ENCODE measurements at places on chromosomes 3 and 15.

DNA sequence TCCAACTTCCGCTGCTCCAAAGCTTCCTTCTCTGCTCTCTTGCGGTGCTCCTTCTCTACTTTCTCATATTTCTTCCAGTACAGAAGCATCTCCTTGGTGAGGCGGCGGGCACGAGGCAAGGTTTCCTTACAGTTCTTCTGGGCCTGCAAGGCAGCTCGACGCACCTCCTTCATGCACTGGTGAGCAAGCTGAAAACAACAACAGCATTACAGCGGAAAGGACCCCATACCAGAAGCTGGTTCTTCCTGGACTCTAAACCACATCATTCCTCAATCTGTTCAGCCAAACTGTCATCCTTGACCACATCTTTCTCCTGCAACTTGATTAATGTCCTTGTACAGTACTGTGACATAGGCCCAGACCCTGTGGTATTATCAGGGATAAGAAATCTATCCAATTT lies 36.4 kb downstream of the INO80 start:
- DNase-seq: no peak

GRCh38 chr3:57755368-57755675 lies 787 bp upstream of the SLMAP start:
- no peak for DNase-seq

- no peak for DNase-seq
Measured at GRCh38 chr15:74340150-74340549, 27.3 kb downstream of the CYP11A1 start.

DNA sequence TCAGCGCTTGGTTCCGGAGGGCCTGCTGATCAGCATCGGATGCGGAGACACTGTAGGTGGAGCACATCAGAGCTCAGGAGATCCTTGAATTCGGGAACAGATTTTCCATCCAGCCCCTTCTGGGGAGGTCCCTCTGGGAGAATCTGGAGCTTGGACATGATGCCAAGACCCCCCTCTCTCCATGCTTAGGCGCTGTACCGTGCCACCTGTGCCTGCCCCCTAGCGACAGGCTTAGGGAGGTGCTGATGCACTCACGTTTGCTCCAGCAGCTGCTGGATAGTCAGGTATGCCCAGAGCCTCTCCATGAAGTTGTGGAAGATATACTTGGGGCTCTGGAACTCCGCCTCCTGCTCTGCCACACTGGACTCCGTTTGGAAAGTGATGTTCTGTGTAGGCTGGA lies 9.7 kb downstream of the ITIH4 start:
- DNase-seq: peak; percentile 24

GRCh38 chr15:80403712-80404056 lies 498 bp upstream of the ARNT2 start:
- no peak for DNase-seq

DNA sequence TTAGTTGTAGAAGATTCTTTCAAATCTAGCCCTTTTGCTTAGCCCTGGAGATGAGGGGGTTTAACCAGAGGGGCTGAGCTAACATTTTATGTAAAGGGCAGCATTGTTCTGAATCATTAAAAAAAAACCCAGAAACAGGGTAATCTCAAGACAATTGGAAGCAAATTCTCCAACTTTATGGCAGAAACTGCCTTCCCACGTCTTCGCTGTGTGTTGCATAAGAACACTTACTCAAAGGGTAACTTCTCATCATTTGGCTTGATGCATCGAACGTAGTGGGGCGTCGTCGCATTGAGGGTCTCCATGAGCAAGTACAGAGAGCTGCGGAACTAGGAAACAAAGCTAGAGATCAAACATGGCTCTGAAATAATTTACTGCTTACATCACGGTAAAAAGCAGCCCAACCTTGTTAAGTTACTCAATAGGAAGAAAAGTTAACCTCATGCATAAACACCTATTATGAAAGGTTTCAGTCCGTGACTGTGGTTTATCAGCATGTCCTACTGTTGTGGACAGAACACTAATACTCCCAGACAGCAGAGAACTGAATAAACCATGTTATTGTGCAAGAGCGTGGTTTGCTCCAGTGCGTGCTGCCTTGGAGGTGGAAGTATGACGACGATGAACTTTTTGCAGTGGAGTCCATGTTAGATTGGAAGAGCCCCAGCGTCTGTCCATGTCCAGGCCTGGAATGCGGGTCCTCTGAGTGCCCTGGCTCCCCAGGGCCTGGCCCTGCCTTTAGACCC lies 48.7 kb downstream of the MYO5C start:
- no peak for DNase-seq

GRCh38 chr15:40927873-40928806 lies 1.0 kb upstream of the DLL4 start:
- no peak for DNase-seq

- no peak for DNase-seq
Measured at GRCh38 chr15:92163641-92164040, 230.0 kb upstream of the ST8SIA2 start.

GRCh38 chr15:63232405-63232804 lies 43.0 kb downstream of the RAB8B start:
- no peak for DNase-seq

GRCh38 chr3:195395208-195395816 lies 47.5 kb downstream of the ACAP2 start:
- no peak for DNase-seq

- no peak for DNase-seq
Measured at GRCh38 chr3:159865041-159865579, 123.5 kb upstream of the IL12A start.

- no peak for DNase-seq
Measured at GRCh38 chr3:184282941-184283340, 7.1 kb downstream of the ECE2 start.

Measured in NCI-H1694 treated with DMSO at 0.1 percent for 48 hours (cell line).